ENCODE measurements at places on chromosomes 16 and 17. TPM values are rescaled to one million over a fixed set of nuclear protein-coding genes. Genes with fewer than 3 reads are reported as not detected.

Gene SPN
- total RNA-seq, result 339 TPM

GRCh38 chr17:70699408-70699807 is 530.1 kb downstream of the KCNJ2 start:
- DNase-seq, result no peak

DNA sequence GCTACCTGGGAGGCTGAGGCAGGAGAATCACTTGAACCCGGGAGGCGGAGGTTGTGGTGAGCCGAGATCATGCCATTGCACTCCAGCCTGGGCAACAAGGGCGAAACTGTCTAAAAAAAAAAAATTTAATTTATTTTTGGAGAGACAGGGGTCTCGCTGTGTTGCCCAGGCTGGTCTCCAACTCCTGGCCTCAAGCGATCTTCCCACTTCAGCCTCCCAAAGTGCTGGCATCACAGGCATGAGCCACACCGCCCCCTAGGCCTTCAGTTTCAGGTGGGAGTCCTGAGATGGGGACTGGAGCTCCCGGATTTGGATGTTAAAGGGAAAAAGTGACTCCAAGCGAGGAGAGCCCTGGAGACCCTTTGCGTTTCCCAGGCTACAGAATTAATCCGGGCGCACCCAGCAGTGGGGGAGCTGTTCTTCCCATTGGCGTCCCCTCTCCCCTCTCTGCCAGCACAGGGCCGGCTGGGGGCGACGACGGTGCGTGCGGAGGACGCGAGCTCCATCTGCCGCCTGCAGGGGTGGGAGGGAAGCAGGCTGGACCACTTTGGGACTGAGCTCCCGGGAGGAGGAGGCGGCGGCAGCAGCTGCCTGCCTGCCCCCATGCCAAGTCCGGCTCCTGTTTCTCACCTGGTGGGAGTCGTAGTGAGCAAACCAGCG is 49.3 kb upstream of the USP7 start:
- no peak for DNase-seq

GRCh38 chr17:71885662-71886061 is 235.2 kb upstream of the SOX9 start:
- no peak for DNase-seq

Gene MT1H
- 1.9 TPM for total RNA-seq

Gene RRN3
- 26.7 TPM for total RNA-seq

GRCh38 chr17:10251212-10251948 is 53.0 kb upstream of the GAS7 start:
- DNase-seq, result no peak

DNA sequence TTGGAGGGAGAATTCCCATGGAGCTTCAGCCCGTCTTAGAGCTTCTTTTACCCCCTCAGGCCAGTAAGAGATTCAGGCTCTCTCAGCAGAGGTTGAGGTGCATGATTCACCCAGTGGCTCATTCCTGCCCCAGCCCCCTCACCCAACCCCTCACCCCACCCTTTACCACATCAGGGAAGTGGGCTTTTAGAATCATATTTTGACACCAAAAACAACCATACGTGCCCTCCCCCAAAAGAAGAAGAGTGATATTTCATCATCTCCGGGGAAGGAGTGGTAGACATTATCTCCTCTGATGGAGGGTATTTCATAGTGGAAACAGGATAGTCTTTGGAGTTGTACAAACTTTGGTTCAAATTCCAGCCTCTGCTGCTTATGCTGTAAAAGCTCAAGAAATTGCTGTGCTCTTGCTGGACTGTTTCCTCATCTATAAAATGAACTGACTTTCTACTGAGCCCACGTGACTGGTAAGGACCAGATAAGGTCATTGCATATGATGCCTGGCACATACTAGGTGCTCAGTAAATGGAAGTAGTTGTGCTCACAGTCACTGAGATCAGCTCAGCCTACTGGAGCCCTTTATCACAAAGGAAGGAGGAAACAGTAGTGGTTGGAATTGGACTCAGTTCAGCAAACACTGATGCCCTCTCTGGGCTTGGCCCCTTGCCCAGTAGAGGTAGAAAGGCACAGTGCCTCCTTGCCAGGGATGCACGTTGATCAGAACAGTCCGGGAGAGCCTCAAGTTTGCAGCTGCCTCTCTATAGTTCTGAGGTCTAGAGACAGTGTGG is 18.3 kb upstream of the CCL5 start:
- peak; percentile 78 for DNase-seq

Gene PPL
- not detected for total RNA-seq

Gene ITGAE
- total RNA-seq, result 23.2 TPM

- DNase-seq, result peak; percentile 25
Measured at GRCh38 chr17:50056961-50057330, 1.0 kb downstream of the ITGA3 start.

Gene TMC8
- 278 TPM for total RNA-seq

GRCh38 chr17:45784293-45784740 is at the start of gene CRHR1:
CRHR1 (plus strand) TSS chr17:45784320; CDS start chr17:45784545, 225 bp downstream.
- no peak for DNase-seq

Gene FBXO47
- not detected for total RNA-seq

Gene KRT15
- not detected for total RNA-seq

DNA sequence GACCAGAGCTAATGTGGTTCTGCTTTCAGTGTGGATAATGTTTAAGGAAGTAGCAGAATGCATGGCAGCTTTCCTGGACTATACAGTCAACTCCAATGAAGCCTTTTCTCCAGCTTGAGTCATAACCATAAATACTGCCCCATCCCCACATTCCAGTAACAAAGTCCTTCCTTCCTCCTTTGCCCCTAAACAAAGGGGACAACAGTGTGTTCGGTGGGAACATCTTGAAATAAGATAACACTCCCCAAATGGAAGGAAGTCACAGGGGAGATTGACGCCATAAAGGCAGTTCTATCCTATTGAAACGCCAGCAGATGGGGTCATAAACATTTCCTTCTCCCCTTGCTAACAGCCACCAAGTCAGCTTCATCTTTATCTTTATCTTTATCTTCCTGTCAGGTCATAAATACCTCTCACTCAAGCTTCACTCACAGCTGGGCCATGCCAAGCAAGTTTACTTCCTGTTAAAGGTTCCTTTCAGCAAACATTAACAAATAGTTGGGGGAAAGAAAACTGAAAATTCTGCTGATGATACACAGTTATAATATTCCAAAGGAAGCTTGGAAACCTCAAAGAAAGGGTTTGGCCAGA is 136.7 kb downstream of the SNX11 start:
- no peak for DNase-seq

DNA sequence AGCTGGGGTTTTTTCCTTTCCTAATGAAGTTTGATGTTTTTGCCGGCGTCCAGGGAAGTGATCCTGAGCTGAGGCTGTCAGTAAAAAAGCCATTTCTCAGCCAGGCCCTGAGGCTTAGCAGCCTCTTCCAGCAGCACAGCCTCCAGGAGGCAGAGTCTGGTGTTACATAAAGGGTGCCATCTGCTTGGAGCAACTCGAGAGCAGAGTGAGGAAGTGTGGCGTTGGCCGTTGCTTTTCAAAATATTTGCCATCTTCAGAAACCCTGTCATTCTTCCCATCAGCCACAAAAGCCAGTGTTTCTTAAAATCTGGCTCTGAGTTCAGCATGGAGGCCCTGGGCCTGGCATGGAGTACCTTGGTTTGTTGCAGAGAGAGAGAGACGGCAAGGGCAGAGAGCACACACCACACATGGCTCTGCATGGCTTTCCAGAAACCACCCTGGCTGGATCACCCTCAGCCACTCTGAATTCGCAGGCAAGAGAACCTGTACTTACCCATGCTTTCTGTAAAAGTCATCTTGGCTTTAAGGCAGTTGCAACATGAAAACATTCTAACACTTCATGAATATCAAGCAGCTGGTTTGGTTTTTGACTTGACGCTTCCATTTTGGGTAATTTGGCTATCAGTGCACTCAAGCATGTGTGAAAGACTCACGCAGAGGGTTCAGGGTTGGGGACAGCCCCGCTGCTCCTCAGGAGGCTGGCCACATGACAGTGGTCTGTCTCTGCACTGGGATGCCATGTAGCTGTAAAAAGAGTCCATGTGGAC is 21.0 kb downstream of the PMM2 start:
- DNase-seq, result no peak

GRCh38 chr17:78013683-78014467 is 55.4 kb downstream of the TNRC6C start:
- peak; percentile 74 for DNase-seq

DNA sequence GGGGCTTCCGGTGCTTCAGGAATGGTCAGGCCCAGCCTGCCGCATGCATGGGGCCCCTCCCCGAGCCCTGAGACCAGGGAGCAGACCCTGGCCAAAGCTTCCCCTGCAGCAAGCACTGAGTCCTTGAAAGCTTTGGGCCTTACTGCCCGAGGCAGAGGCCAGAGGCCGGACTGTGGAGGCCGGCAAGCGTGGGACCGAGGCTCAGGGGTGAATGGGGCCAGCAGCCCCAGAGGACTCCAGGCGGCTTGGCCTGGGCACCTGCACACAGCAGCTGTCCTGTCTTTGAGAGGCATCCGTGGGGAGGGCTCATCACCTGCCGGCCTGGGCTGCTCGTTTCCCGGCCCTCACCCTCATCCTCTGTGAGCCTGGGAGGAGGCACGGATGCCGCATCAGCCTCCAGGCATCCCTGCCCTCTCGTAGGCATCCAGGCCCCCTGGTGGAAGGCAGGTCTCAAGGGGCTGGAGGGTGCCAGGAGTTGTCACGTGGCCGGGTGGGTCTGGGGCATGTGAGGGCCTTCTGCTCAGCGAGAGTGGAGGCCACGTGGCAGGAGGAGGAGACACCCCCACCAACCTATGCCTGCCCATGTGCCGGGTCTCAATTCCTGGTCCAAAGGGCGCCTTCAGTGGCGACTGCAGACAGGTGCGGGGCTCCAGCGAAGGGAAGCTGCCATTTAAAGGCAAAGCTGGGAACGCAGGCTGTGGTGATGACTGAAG is 31.4 kb downstream of the CACNA1H start:
- no peak for DNase-seq

Gene PHKB
- 34.9 TPM for total RNA-seq

DNA sequence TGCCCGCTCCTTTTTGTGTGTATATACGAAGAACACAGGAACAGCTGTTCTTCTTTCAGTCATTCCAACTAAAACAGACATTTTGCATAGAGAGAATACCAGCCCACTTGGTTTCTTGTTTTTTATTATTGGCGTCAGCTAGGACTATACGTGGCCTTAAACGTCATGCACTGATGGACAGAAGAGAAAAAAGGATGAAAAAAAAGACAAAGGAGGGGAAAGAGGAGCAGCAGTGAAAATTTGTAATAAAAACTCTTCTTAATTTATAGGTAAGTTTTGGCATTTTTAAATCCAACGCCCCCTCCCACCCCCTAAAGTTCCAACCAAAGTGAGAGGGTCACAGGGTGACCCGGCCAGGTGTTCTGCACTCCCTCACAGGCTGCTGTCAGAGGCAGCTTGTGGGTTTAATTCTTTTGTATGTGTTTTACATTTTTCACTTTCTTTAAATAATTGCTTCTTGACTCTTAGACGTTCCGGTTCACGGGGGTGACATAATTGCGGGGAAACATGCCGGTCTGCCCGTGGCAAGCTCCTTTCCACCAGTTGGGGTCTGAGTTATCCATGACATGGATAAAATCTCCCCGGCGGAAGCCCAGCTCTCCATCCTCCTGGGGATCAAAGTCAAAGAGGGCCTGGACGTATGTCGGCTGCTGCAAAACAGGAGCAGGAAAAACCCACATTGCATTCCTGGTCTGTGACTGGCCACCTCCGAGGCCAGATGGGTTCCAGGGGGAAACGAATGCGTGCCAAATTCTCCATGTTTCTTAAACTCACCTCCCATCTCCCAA is 30.9 kb upstream of the SLC25A19 start:
- DNase-seq, result no peak

Gene ERAL1
- total RNA-seq, result 50.7 TPM

Gene BBS2
- total RNA-seq, result 8.4 TPM

GRCh38 chr16:30379158-30379783 is 3.1 kb downstream of the SEPTIN1 start:
- no peak for DNase-seq

GRCh38 chr16:65497571-65497970 is 375.7 kb upstream of the CDH11 start:
- no peak for DNase-seq

Gene CD19
- total RNA-seq, result 0.52 TPM

DNA sequence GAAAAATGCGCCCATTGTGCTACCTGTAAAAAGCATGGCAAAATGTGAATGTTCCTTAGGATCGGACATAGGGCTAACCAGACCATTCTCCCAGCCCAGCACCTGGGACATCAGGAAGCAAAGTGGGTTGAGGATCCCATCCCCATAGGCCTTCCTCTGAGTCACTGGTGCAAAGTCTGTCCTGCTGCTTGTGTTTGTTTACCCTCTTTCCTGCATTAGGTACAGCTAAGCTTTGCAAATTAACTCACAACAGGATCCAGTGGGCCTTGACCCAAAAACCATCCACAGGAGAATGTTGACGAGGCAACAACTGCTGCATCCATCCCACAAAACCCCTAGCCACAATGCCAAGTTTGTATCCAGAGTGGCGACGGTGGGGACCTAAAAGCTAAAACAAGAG is 106.2 kb downstream of the GRIN2A start:
- no peak for DNase-seq

Gene KRTAP17-1
- not detected for total RNA-seq

- DNase-seq, result no peak
Measured at GRCh38 chr17:57432507-57433277, 176.4 kb downstream of the MSI2 start.

Gene CD79B
- 22.5 TPM for total RNA-seq

Gene LYZL6
- not detected for total RNA-seq

DNA sequence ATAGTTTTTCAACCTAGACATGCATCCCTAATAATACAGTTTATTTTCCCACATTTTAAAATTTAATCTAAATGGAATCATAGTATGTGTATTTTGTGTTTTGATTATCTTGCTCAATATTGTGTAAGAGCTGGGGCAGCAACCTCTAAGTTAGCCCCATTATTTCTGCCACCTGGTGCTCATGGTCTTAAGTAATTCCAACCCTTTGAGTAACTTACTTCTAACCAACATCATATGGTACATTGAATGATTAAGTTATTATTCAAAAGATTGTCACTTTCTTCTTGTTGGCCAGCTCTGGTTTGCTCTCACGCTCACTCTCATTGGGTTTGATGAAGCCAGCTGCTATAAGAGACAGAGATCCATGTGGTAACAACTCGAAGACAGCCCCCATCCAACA is 3.9 kb upstream of the KRTAP4-3 start:
- no peak for DNase-seq

- no peak for DNase-seq
Measured at GRCh38 chr16:81608523-81609209, 164.1 kb downstream of the CMIP start.

- DNase-seq, result no peak
Measured at GRCh38 chr17:27259356-27259755, 34.6 kb upstream of the WSB1 start.

GRCh38 chr16:3716831-3717234 is 491 bp downstream of the TRAP1 start:
- peak; percentile 54 for DNase-seq

DNA sequence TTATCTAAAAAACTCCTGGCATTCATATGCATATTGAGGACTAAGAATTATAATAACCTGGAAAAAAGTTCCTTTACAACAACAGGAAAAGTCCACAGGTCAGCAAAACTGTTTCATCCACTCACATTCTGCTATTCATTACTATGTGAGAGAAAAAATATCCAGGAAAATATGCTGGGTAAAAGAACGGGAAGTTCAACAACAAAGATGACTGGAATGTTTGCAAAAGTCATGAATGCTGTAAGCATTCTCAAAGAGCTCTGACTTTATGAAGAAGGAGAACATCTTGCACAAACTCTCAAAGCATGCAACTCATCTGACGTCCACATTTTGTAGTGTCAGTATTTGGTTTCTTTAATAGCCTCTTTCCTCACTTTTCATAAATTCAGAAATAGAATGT is 56.9 kb upstream of the ALDH3A1 start:
- DNase-seq, result no peak
